ENCODE measurements at places on chromosomes 13 and 19.

DNA sequence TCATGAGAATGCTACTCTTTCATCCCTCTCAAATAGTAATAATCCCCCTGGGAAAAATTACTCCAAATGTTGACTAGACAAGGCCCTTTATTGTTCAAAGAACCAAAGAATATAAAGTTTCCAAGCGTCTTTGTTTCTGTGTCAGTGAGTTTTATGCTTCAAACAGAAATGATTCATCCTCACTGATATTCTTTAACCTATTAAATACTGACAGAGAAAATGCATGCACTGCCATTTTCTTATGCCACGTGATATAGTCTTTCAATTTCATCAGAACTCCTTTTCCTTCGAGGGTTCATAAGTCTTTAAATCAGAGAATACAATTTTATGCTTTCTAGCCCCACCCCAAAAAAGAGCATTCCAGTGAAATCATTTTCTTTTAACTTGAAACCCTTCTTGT, 211.6 kb downstream of the SHISA2 start:
- DNase-seq: no peak

DNA sequence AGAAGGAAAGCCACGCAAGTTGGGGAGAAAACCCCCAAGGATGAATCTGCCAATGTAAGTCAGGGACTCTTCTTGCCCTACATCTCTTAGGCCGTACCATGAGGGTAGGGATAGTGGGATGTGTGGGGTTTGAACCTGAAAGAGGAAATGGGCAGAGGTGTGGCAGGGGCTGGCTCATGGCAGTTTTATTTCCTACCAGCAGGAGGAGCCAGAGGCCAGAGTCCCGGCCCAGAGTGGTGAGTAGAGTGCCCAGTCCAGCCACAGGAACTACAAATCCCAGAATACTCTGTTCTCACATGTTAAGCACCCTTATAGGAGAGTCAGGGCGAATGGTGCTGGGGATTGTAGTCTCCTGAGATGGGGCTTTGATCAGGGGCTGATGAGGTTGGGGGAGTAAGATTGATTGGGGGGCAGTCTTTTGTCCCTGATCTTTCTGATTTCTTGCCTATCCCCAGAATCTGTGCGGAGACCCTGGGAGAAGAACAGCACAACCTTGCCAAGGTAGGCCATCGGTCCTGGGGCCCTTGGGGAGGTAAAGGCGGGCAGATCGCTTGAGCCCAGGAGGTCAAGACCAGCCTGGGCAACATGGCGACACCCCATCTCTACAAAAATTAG, 16.5 kb downstream of the VASP start:
- DNase-seq: peak; percentile 90

- DNase-seq: no peak
Observed at GRCh38 chr19:8489561-8490394, 12.7 kb downstream of the PRAM1 start.

DNA sequence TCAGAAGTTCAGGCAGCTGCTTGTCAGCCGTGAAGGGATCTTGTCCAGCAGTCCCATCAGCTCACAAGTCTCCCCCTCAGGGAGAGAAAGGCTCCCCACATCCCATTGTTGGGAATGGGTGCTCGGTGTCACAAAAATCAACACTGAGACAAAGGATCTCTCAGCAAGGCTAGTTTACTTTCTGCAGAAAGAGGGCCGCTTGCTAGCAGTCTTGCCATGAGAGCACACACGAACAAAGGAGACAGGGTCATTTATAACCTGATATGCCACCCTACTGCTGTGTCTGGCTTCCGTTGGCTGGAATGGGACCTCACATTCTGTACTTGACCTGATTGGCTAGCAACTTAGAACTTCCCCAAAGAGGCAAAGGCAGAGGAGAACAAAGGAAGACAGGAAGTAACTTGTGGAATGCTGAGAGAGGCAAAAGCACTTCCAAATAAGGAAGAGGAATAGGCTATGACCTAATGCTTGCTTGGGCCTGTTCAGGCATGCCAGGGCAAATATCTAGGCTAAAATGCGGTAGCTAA, 8.7 kb upstream of the IGFL3 start:
- peak; percentile 41 for DNase-seq

DNA sequence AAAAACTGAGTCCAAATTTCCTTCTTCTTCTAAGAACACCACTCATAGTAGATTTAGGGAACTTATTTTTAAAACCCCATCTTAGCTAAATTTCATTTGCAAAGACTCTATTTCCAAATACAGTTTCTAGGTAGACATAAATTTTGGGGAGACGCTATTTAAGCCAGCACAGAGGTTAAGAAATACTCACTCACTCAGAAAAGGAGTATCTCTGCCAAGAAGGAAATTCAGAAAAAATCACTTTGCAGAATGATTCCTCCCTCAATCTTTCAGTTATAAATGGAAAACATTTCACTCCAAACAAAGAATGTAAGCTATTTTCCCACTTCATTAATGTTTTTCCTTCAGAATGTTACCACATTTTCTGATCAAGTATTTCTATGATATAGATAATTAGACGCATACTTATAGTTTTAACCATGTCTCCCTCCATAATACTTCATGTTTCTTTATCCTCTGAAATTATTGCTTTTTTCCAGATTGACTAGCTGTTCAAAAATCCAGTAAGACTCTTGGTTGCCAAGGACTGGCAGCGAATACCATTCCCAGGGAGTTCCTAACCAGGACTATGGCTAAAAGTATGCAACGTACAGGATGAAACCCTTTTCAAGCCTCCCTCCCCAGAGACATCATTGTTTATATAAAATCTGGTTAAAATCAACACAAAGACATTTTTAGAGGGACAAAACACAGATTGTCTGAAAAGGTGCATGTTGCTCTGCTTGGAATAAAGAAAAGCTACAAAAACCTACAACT, 52.5 kb upstream of the RXFP2 start:
- DNase-seq: no peak

- no peak for DNase-seq
Observed at GRCh38 chr19:39196320-39196719, 444 bp upstream of the NCCRP1 start.

- DNase-seq: no peak
Observed at GRCh38 chr13:112692104-112692503, 2.3 kb downstream of the ATP11A start.

DNA sequence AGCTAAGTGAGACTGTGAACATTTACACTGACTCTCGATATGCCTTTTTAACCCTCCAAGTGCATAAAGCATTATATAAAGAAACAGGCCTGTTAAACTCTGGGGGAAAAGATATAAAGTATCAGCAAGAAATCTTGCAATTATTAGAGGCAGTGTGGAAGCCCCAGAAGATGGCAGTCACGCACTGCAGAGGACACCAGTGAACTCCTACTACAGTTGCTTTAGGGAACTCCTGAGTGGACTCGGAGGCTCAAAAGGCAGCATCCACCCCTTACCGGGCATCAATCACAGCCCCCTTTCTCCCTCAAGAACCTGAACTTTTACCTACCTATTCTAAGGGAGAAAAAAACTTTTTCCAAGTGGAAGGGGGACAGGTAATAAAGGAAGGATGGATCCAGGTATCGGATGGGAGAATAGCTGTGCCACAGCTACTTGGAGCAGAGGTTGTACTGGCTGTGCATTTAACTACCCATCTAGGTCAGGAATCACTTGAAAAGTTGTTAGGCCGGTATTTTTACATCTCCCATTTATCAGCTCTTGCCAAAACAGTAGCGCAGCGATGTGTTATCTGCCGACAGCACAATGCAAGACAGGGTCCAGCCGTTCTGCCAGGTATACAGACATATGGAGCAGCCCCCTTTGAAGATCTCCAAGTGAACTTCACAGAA, 80.1 kb downstream of the ZNF486 start:
- peak; percentile 69 for DNase-seq

GRCh38 chr13:85363504-85363903, 435.7 kb downstream of the SLITRK6 start:
- no peak for DNase-seq

DNA sequence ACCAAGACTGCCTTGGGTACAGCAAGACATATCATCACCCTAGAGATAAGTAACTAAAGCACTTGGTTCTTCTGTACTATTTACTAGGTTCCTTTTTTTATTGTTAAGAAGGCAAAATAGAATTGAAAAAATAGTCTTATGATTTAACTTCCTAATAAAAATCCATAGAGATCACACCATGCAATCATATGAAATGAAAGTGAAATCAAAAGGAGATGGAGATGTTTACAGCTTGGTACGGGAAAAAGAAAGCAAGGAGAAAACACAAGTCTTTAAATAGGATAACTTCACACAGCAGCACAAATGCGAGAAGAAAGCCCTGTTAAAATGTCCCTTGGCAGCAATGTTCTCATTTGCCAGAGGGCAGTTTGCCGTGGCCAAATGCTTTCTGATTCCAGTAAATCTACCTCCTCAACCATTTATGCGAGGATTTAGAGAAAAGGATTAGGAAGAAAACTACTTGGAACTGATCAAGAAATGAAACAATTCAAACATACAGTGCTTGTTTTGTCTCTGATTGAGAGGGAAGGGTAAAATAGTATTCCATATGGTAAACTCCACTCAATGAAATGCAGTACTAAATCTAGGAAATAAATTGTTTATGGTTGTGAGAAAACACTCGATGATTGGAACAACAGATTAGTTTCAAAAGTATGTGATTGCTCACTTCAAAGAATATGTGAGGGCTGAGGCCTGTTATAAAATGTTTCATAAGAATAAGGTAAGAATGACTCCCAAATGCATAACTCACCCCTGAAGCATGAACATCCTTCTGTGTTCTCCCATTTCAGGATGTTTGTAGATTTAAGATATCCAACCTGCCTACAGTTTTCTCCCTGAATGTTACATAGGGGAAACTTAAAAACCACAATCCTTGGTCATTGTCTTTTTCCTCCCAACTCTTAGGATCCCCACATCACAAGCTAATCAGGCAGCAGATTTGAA, 487.8 kb downstream of the DACH1 start:
- peak; percentile 5 for DNase-seq

GRCh38 chr13:38528986-38529385, 157.9 kb upstream of the FREM2 start:
- DNase-seq: no peak

DNA sequence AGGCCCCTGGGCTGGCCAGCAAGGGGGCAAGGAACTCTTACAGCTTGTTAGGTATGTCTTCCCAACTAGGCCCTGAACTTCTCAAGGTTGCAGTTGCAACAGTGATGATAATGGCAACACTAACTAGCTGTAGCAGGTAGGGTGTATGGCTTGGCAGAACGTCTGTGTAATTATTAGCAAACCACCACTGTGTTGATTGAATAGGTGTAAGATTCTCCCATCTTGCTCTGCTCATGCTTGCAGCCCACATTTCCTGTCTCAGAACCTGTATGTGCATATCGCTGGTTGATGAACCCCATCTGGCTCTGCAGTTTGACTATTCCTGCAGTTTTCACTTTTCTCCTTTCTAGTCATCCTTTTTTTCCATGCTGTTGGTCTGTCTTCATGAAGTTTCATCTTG, 178.8 kb downstream of the KATNAL1 start:
- no peak for DNase-seq

GRCh38 chr13:84136582-84136981, 254.3 kb upstream of the SLITRK1 start:
- no peak for DNase-seq

- DNase-seq: no peak
Observed at GRCh38 chr13:97492257-97492656, 58.3 kb downstream of the RAP2A start.

GRCh38 chr19:4970558-4971423, 1.9 kb downstream of the KDM4B start:
- no peak for DNase-seq

GRCh38 chr19:2804156-2805004, 15.3 kb upstream of the ZNF554 start:
- DNase-seq: no peak

- no peak for DNase-seq
Observed at GRCh38 chr19:32581705-32582179, 752 bp downstream of the PDCD5 start.

DNA sequence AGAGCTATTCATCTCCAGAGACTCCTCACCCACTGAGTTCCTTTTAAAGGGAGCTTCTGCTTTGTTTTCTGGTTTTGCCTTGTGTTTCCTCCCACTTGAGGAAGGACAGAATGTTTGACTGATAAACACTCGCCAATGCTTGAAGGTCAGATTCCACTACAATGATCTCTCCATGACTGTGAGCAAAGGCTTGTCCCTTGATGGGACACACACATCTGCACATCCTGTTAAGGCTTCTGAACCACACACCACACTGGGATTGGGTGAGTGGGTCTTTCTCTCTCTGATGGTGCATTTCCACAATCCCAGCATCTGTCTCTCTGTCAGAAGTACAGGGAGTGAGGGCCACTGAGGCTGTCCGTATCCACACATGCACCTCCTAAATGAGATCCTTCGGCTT, 245.3 kb downstream of the IRS2 start:
- DNase-seq: no peak

GRCh38 chr13:50149932-50150331, 134.7 kb downstream of the KCNRG start:
- no peak for DNase-seq

DNA sequence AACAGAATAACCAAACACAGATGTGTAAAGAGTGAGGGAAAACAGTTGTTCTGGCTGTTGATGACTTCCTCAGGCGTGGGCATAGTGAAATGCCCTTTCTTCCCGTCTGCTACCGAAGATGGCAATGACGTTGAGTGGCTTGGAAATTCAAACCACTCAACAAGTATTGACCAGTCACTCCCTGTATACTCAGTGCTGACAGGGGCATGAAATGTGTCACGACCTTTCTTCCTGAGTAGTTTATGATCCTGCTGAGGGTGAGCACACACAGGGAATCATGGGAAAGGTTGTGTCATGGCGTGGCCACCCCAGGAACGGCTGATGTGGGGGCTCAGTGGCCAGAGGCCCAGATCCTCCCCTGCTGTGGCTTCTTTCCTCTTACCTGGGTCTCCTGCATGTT, 87.8 kb upstream of the C1QTNF9B start:
- DNase-seq: no peak

DNA sequence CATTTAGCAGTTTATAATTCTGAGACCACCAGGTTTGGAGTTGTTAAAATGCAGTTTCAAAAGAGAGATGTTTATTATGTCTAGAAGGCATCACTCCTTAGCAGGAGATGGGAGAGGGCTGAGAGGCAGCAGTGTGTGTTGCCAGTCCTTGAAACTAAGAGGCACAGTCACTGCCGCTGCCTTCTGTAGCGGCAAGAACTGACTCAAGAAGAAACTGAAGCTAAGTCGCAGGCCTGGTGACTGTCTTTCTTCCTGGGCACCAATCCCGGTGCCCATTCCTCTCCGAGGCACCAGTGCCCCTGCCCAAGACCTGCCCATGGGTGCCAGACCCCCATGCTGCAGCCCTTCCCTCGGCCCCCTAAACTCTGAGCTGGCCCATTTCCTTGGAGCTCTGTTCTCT, 20.1 kb downstream of the N4BP2L1 start:
- no peak for DNase-seq

DNA sequence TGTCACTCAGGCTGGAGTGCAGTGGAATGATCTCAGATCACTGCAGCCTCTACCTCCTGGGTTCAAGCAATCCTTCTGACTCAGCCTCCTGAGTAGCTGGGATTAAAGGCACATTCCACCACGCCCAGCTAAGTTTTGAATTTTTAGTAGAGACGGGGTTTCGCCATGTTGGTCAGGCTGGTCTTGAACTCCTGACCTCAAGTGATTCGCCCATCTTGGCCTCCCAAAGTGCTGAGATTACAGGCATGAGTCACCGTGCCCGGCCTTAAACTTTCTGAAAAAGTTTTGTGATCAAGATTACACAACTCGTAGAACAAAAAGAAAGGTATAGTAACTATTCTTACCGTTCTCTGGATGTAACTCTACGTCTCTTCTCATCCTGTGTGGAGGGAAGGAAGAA, 21.2 kb downstream of the DNMT1 start:
- DNase-seq: no peak

All from midbrain (tissue), 1 donor.